ENCODE measurements at places on chromosomes 3 and 15. TPM values are rescaled to one million over a fixed set of nuclear protein-coding genes. Genes with fewer than 3 reads are reported as not detected.

DNA sequence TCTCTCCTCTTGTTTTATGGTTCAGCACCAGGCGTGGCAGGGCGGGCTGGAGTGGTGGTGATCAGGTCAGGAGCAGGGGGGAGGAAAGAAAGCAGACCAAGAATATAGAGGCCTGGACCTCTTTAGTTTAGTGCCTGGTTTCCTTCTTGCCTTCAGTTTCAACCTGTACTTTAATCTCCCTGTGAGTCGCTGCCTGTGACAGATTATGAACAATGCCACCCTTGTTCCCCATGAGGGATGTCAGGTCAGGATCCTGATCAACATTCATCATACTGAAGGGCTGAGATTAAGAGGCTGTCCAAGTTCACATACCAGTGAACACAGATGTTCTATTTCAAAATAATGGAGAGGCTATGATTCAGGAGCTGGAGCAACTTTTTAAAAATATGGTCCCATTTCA lies 11.4 kb downstream of the ENTPD3 start:
- no peak for DNase-seq

- no peak for DNase-seq
Observed at GRCh38 chr3:43345877-43346276, 59.5 kb downstream of the SNRK start.

Gene LRTM1
- not detected for total RNA-seq

Gene LNP1
- 6.7 TPM for total RNA-seq
